ENCODE measurements at places on chromosomes 1 and 21. TPM values are rescaled to one million over a fixed set of nuclear protein-coding genes. Genes with fewer than 3 reads are reported as not detected.

The NCMAP gene
- total RNA-seq: not detected

The MYOG gene
- not detected for total RNA-seq

The LEPR gene
- 12.9 TPM for total RNA-seq

The TRIM45 gene
- total RNA-seq: 1.4 TPM

The OR2L5 gene
- not detected for total RNA-seq

The RYR2 gene
- total RNA-seq: not detected

The S100A7A gene
- total RNA-seq: not detected

All from thoracic aorta endothelial cell (primary cell).